GM23248 (cell line): ENCODE measurements at places on chromosomes 6 and 20. TPM values are rescaled to one million over a fixed set of nuclear protein-coding genes. Genes with fewer than 3 reads are reported as not detected.

GRCh38 chr6:45969026-45969425 lies 46.6 kb downstream of the CLIC5 start:
- no peak for DNase-seq

DNA sequence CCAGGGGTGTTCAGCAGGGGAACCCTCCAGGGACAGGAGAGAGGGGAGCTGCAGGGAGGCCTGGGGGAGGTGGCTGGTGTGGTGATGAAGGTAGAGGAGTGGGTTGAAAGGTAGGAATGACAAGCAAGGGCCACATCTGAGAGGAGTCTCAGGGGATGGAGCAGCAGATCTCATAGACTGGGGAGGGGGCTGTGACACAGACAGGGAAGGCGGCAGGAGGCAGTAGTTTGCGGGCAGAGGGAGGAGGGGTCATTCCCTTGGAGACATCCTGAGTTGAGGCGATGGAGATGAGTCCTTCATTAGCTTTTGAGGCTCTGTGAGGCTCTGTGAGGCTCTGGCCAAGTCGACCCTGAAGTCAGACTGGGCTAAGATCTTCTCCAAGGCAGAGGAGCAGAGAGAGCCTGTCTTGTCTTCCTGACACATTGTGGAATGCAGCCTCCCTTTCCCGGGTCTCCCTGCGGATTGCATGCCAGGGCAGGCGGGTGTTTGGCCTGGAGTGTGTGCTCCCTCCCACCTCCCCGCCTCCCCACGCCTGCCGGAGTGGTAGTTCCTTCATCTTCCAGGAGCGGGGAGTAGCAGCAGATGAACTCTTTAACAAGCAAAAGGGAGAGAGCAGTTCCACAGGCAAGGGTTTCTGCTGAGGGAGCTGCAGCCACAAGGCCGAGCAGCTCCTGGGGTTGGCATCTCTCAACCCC lies 34.3 kb upstream of the MLN start:
- peak; percentile 63 for DNase-seq

- no peak for DNase-seq
Observed at GRCh38 chr6:108799791-108800190, 48.4 kb upstream of the ARMC2 start.

Gene PRRT1
- total RNA-seq = 1.2 TPM in 1 of 2 replicates, not detected in the other

- peak; percentile 89 for DNase-seq
Observed at GRCh38 chr6:56849896-56850295, 105.0 kb upstream of the BEND6 start.

GRCh38 chr20:49397525-49397924 lies 84.9 kb downstream of the KCNB1 start:
- DNase-seq = peak; percentile 88

DNA sequence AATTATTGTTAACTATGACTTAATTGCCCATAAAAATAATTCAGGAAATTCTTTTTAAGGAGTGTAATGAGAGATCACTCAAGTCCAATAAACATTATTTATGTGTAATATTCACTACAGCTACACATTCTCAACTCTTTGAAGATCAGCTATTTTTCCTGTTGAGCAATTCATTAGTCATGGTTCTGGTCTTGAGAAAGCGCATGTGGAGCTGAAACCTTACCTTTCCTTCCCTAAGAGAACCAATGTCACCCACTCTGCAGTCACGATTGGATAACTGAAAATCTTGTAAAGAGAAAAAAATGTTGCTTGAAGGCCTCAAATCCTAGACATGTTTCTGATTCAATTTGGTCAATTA lies 736.9 kb upstream of the MARCKS start:
- DNase-seq = peak; percentile 93

Gene PAK5
- not detected in 2 replicates for total RNA-seq

Gene SMLR1
- total RNA-seq = not detected in 2 replicates

GRCh38 chr6:158244373-158244772 lies 67.9 kb upstream of the TULP4 start:
- DNase-seq = no peak

Gene NFS1
- total RNA-seq = 35.8 and 56.9 TPM in 2 replicates

Gene FAM83C
- not detected in 2 replicates for total RNA-seq

DNA sequence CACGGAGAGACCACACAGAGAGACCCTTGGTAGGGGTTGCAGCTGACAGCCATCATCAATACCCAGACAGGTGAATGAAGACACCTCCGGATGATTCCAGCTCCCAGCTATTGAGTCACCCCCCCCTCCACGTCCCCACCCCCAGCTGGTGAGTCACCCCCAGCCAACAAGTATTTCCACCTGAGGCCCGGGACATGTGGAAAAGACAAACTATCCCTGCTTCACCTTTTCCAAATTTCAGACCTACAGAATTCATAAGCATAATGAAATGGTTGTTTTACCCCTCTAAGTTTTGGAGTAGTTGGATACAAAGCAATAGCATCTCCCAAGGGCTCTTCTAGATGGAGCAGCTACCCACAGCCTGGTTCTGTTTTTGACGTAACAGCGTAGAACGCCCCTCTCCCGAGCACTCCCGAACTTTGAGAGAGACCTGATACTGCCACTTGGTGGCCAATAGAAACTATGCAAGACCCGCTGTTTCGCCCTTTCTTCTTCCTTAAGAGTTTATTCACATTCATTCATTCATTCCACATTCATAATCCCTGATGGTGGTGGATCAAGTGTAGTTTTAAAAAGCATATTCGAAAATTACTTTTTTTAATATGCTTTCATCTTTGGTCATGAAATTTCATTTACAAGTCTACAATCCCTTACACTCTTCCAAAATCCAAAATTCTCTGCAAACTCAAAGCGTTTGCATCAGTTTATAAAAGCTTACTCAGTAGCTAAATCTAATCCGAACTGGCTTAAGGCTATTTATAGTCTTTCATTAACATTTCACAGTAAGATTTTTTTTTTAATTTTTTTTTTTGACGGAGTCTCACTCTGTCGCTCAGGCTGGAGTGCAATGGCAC lies 15.1 kb upstream of the PPP1R16B start:
- DNase-seq = peak; percentile 54

GRCh38 chr6:39819228-39819627 lies 27.1 kb downstream of the DAAM2 start:
- DNase-seq = peak; percentile 63
